ENCODE measurements at places on chromosomes 6 and 20.

DNA sequence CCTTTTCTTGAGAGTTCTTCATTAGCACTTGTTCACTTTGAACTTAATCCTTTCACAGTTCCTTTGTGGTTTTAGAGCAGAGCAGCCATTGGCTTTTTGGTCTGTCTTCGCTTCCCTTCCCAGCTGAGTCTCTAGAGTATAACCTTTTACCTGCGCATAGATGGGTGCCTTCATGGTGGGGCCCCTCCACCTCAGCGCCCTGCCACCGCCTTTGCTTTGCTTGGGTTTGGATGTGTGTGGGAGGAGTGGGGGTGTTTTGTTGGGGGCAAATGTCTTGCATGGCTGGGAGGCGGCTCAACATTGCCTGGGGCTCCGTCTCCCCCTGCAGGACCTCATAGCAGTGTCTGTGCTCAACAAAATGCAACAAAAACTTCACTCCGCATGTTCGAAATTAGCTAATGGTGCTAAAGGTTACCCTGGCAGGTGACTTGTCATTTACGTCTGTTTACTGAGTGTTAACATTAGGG lies 11.9 kb downstream of the PYGB start:
- DNase-seq: no peak

- no peak for DNase-seq
Measured at GRCh38 chr6:148943451-148943850, 196.6 kb downstream of the UST start.

DNA sequence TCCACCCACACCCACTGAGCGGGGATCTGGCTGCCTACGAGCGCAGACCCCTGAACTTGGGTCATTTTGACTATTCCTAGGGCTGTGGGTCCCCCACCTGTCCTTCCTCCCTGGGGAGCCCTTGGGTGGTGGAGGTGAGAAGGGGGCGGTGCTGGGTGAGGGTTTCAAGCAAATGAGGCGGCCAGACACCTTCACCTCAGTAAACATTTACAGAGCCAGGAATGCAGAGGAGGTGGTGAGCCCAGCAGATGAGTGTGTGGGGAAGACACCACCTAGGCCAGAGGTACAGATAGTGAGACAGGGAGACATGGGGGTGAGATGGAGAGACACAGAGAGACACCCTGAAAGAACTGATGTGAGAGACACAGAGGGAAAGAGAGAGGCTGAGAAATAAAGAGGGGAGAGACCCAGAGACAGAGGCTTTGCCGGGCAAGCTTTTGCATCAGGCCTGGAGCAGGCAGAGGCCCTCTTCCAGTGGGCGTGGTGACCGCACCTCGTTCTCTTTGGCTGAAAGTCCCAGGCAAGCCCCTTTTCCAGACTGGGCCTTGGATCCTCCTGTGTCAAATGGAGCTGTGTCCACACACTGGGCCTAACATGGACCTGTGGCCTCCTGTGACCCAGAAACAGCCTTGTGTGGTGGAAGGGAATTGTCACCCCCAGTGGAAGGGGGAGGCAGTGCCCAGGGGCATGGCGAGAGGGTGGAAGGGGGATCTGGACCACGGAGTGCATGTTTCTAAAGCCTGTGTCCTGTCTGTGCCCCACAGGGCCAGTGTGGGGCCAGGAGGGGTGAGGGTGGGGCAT lies 29.7 kb downstream of the CEBPB start:
- no peak for DNase-seq

GRCh38 chr20:59805786-59806577 lies 127.5 kb downstream of the SYCP2 start:
- no peak for DNase-seq

DNA sequence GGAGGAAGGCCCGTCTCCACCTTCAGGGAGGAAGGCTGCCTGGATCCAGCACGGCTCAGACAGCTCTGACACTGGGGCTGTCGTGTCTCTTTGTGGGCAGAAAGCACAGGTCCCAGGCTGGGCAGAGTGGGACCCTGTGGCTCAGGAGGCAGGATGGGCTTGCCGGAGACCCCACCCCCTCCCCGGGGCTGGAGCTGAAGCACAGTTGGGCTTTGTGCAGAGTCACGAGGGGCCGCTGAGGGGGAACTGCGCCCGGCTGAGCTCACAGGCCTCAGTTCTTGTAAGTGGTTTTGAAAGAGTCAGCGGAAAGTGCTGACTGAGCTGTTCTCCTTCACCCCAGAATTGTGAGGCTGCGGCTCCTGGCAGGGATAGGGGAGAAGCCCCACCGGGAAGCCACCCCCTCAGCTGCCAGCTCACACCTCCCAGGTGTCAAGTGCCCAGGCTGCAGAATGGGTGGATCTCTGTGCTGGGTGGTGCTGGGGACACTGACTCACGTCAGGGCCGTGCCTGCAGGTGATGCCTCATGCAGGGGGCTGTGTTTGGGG lies 145.5 kb upstream of the RNF24 start:
- DNase-seq: no peak

- DNase-seq: no peak
Measured at GRCh38 chr6:36018339-36018738, 6.1 kb downstream of the SLC26A8 start.

DNA sequence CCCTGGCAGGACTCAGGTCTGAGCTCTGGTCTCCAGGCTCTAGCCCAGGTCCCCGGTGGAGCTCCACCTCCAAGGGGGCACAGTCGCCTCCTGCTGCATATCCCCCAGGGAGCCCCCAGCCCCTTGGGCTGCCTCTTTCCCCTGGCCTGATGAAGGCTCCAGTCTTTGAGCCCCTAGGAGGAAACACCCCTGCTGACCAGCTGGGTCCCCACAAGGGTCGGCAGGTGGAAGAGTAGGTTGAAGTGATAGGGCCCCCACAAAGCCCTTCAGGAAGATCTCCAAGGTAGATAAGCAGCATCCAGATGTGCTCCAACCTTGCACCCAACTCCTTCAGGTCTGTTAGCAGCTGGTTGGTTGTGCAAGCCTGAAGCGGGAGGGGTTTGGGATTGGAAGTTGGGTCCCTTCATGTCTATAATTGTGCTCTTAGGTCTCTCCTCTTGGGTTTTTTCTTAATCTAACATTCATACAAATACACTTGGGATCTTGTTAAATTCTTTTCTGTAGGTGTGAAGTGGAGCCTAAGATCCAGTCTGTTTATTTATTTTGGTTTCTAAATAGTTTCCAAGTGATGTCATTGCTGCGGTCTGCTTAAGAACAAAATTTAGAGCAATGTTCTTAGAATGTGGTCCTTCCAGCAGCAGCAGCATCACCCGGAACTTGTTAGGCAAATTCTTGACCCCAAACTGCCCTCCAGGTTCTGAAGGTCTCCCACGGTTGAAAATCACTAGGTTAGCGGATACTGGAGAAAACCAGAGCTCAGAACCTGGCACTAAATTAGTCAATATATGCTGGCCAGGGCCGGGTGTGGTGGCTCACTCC lies 5.1 kb downstream of the UBE2C start:
- no peak for DNase-seq
